ENCODE measurements at places on chromosomes 16 and 17. TPM values are rescaled to one million over a fixed set of nuclear protein-coding genes. Genes with fewer than 3 reads are reported as not detected.

Gene OTOP3
- not detected for total RNA-seq

Gene MYH2
- not detected for total RNA-seq

Gene TNK1
- total RNA-seq = 20.8 TPM

Gene TPPP3
- total RNA-seq = not detected

Gene UBTF
- total RNA-seq = 348 TPM

Gene KRTAP4-8
- total RNA-seq = not detected

Gene SSTR5
- not detected for total RNA-seq

Gene LITAFD
- total RNA-seq = not detected

DNA sequence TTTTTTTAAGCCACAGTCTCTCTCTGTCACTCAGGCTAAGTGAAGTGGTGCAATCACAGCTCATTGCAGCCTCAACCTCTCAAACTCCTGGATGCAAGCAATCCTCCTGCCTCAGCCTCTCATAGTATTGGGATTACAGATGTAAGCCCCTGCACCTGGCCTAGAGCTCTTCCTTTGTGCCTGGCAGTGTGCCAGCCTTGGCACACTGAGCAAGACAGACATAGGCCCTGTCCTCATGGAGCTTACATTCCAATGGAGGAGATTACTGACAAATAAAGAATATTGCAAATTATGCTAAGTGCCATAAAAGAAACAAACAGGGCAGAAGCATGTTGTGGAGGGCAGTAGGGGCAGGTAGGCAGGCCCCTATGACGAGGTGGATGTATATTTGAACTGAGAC lies 920 bp upstream of the CNGB1 start:
- DNase-seq = no peak
- no peak overlapping the region for H3K27ac ChIP-seq
- H3K4me3 ChIP-seq = no peak overlapping the region
- no peaks in the 10 kb centered on the region for H3K27me3 ChIP-seq
- H3K4me1 ChIP-seq = no peaks in the 10 kb centered on the region

- no peak for DNase-seq
- no peaks in the 10 kb centered on the region for H3K36me3 ChIP-seq
- H3K27me3 ChIP-seq = no peaks in the 10 kb centered on the region
- no peaks in the 10 kb centered on the region for H3K4me1 ChIP-seq
- H3K4me3 ChIP-seq = no peak overlapping the region
Observed at GRCh38 chr16:48879223-48880122, 269.5 kb upstream of the N4BP1 start.

GRCh38 chr17:37365589-37365988 lies 10.2 kb upstream of the C17orf78 start:
- H3K4me3 ChIP-seq = no peak overlapping the region
- no peaks in the 10 kb centered on the region for H3K4me1 ChIP-seq
- H3K36me3 ChIP-seq = no peaks in the 10 kb centered on the region
- no peaks in the 10 kb centered on the region for H3K27me3 ChIP-seq
- no peak overlapping the region for H3K27ac ChIP-seq

DNA sequence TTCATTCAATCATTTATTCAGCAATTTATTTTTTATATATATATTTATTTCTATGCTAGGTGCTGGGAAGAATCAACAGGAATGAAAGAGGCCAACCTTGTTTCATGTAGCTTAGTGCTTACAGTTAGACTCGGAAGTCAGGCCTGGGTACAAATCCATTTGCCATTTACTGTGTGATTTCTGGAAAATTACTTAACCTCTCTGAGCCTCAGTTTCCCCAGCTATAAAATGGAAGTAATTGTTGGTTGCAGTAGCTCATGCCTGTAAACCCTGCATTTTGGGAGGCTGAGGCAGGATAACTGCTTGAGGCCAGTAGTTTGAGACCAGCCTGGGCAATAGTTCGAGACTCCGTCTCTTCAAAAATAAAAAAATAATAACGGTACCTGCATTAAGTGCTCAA lies 27.2 kb upstream of the MLKL start:
- no peak overlapping the region for H3K4me3 ChIP-seq
- peaks cover 3% of the 10 kb centered on the region for H3K27me3 ChIP-seq
- H3K36me3 ChIP-seq = no peaks in the 10 kb centered on the region
- DNase-seq = no peak
- peaks cover 13% of the 10 kb centered on the region for H3K4me1 ChIP-seq

DNA sequence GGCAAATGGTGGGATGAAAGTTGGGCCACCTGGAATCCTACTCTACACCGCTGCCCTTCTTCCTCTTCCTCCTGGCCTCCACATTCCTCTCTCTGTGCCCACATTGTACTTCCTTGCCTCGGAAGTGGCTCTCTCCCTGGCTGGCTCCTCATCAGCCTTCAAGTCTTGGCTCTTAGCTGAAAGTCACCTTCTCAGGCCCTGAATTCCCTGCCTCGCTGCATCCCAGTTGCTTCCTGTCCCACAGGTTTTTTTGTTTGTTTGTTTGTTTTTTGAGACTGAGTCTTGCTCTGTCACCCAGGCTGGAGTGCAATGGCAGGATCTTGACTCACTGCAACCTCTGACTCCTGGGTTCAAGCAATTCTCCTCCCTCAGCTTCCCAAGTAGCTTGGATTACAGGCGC lies 2.6 kb upstream of the PAM16 start:
- peaks cover 22% of the 10 kb centered on the region for H3K4me1 ChIP-seq
- no peak overlapping the region for H3K4me3 ChIP-seq
- no peaks in the 10 kb centered on the region for H3K36me3 ChIP-seq
- H3K27ac ChIP-seq = peak overlapping the region; percentile 52
- no peak for DNase-seq

DNA sequence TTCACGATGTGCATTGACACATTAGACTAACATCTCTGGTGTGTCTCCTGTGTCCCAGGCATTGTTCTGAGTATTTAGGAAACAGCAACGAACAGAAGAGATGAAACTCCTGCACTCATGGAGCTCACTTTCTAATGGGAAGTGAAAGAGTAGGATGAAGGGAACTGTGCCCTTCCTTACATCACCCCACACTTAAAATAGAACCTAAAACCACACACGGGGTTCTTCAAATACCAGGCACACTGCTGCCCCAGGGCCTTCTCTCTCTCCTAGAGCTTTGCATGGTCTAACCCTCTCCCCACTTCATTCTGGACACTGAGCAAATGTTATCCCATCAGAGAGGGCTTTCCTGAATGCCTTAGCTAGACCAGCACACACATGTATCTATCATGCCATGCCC lies 33.7 kb downstream of the TRIM25 start:
- H3K27ac ChIP-seq = no peak overlapping the region
- H3K36me3 ChIP-seq = no peaks in the 10 kb centered on the region
- no peaks in the 10 kb centered on the region for H3K27me3 ChIP-seq
- no peak for DNase-seq
- H3K4me1 ChIP-seq = peaks cover 7% of the 10 kb centered on the region

- DNase-seq = no peak
- peaks cover 2% of the 10 kb centered on the region for H3K4me1 ChIP-seq
- H3K27ac ChIP-seq = no peak overlapping the region
- peaks cover 61% of the 10 kb centered on the region for H3K27me3 ChIP-seq
Observed at GRCh38 chr17:15346066-15346595, 4.7 kb upstream of the TEKT3 start.

GRCh38 chr17:41667280-41668041 lies 21.2 kb upstream of the EIF1 start:
- H3K36me3 ChIP-seq = no peaks in the 10 kb centered on the region
- peaks cover 18% of the 10 kb centered on the region for H3K4me1 ChIP-seq
- peak overlapping the region; percentile 30 for H3K4me3 ChIP-seq
- DNase-seq = no peak
- peak overlapping the region; percentile 89 for H3K27ac ChIP-seq

DNA sequence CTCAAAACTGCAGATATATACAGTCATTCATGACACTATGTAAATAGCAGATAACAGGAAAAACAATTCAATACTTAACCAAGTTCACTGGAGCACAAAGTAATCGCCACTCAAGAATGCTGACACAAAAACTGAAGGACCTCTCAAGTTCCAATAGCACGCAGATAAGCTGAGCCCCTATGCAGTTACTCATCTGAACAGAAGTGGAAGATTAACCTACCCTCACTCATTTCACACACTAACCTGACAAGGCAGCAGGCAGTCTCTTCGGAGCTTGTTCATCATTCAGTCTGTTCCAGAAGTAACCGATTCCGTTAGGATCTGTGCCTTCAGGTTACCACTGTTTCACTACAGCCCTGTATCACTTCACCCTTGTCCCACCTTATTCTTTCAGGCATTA lies 6.0 kb downstream of the HELZ start:
- peaks cover 62% of the 10 kb centered on the region for H3K4me1 ChIP-seq
- DNase-seq = no peak
- H3K4me3 ChIP-seq = no peak overlapping the region
- no peak overlapping the region for H3K27ac ChIP-seq
- H3K27me3 ChIP-seq = no peaks in the 10 kb centered on the region

GRCh38 chr16:56513972-56514371 lies 5.9 kb downstream of the BBS2 start:
- H3K27me3 ChIP-seq = no peaks in the 10 kb centered on the region
- peaks cover 19% of the 10 kb centered on the region for H3K4me1 ChIP-seq
- no peak overlapping the region for H3K27ac ChIP-seq
- no peaks in the 10 kb centered on the region for H3K36me3 ChIP-seq

GRCh38 chr16:24085666-24086065 lies 170.5 kb upstream of the CACNG3 start:
- peaks cover 40% of the 10 kb centered on the region for H3K36me3 ChIP-seq
- DNase-seq = no peak
- H3K27ac ChIP-seq = no peak overlapping the region
- H3K4me3 ChIP-seq = no peak overlapping the region

GRCh38 chr17:17355426-17355825 lies 52.3 kb downstream of the NT5M start:
- no peak overlapping the region for H3K27ac ChIP-seq
- peaks cover 6% of the 10 kb centered on the region for H3K4me1 ChIP-seq
- peaks cover 11% of the 10 kb centered on the region for H3K36me3 ChIP-seq
- H3K4me3 ChIP-seq = no peak overlapping the region

- H3K27me3 ChIP-seq = no peaks in the 10 kb centered on the region
- no peak for DNase-seq
- peaks cover 12% of the 10 kb centered on the region for H3K36me3 ChIP-seq
- no peak overlapping the region for H3K27ac ChIP-seq
- no peak overlapping the region for H3K4me3 ChIP-seq
- no peaks in the 10 kb centered on the region for H3K4me1 ChIP-seq
Observed at GRCh38 chr16:6193718-6194117, 1096.1 kb upstream of the EEF2KMT start.

- no peaks in the 10 kb centered on the region for H3K36me3 ChIP-seq
- no peaks in the 10 kb centered on the region for H3K27me3 ChIP-seq
- no peak for DNase-seq
- H3K4me3 ChIP-seq = no peak overlapping the region
- H3K4me1 ChIP-seq = no peaks in the 10 kb centered on the region
Observed at GRCh38 chr16:7839568-7839967, 506.9 kb downstream of the RBFOX1 start.

DNA sequence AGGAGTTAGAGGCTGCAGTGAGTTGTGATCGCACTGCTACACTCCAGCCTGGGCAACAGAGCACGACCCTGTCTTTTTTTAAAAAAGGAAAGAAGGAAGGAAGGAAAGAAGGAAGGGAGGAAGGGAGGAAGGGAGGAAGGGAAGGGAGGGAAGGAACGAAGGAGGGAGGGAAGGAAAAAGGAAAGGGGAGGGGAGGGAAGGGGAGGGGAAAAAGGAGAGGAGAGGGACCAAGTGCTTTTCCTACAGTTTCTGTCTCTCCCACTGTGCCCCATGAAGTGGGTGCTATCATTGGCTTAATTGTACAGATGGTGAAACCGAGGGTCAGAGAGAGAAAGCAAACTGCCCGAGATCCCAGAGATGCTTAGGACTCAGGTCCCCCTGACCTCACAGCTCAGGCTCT lies 57.6 kb downstream of the SOCS1 start:
- H3K36me3 ChIP-seq = no peaks in the 10 kb centered on the region
- H3K4me3 ChIP-seq = no peak overlapping the region
- H3K27ac ChIP-seq = no peak overlapping the region
- H3K27me3 ChIP-seq = no peaks in the 10 kb centered on the region
- H3K4me1 ChIP-seq = peaks cover 17% of the 10 kb centered on the region
- DNase-seq = no peak

- H3K27ac ChIP-seq = no peak overlapping the region
- peaks cover 4% of the 10 kb centered on the region for H3K27me3 ChIP-seq
- H3K4me1 ChIP-seq = no peaks in the 10 kb centered on the region
- H3K36me3 ChIP-seq = no peaks in the 10 kb centered on the region
- H3K4me3 ChIP-seq = no peak overlapping the region
Observed at GRCh38 chr17:30570596-30571265, 93.5 kb downstream of the GOSR1 start.

DNA sequence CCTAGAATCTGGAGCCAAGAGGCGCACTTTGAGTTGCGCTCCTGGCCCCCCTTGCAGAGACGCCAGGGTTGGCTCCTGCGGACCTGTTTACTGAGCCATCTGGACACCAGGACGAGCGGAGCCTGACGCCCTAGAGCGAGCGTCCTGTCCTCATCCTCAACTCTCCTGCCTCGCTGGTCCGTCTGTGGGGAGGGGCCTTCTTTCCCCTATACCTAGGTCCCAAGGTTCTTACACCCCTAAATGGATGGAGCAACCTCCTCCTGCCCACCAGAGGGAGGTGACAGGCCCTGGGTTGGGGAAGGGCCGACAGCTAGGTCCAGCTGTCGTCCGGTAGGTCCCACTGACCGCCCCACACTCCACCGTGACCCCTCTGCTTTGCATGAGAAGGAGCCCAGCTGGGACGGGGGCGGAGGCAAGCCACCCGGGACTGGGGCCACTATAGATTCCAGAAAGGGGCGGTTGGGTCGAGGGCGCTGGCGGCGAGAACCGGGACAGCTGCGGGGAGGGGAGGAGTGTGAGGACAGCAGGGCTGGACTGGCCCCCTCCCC lies 3.1 kb upstream of the LHX1 start:
- peaks cover 9% of the 10 kb centered on the region for H3K36me3 ChIP-seq
- H3K27me3 ChIP-seq = peaks cover 72% of the 10 kb centered on the region
- H3K4me3 ChIP-seq = peak overlapping the region; percentile 58
- no peak for DNase-seq

DNA sequence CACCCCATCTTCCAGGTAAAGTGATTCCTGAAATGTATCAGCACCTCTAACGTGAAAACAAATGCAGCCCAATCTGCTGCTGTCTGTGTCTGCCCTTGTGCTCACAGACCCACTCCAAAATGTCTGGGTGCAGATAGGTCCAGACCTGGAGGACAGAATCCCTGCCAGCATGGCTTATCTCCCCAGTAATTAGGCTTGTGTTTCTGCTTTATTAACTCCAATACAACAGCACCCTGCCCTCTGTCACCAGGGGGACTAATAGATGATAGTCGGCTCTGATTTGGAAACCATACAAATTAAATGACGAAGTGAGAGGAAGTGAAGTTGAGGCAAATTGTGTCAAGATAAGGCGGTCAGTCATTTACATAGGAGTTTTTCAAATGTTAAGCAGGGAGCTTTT lies 608.3 kb upstream of the SALL1 start:
- peaks cover 10% of the 10 kb centered on the region for H3K27me3 ChIP-seq
- H3K27ac ChIP-seq = no peak overlapping the region
- H3K36me3 ChIP-seq = no peaks in the 10 kb centered on the region

- no peaks in the 10 kb centered on the region for H3K36me3 ChIP-seq
- H3K27me3 ChIP-seq = peaks cover 7% of the 10 kb centered on the region
- H3K4me3 ChIP-seq = no peak overlapping the region
- no peak for DNase-seq
Observed at GRCh38 chr17:55524440-55525220, 13.4 kb upstream of the SMIM36 start.
